Psoas muscle (tissue), 8 donors: ENCODE measurements at places on chromosomes 12 and 14.

GRCh38 chr12:111193496-111193895 is 175.4 kb downstream of the PHETA1 start:
- DNase-seq = no peak

GRCh38 chr14:72457641-72458040 is 436.3 kb downstream of the DPF3 start:
- no peak for DNase-seq

DNA sequence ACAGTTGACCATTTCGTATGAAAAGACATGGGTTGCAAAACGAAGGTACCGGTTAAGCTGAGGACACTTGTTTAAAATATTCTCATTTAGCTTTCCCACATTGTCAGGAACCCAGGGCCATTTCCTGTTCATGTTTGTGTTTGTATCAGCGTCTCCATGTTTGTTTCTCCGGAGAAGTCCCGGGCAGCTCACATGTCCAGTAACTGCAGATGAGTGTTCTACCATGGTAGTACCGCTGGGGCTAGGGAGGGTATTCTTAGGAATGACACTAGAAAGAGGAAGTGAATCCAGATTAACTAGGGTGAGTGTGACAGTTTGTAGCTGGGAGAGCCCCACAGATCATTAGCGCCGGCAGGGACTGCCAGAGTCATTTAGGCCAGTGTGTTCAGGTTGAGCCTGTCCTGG is 50.0 kb upstream of the EVL start:
- no peak for DNase-seq

GRCh38 chr14:72887514-72887913 is 6.4 kb downstream of the DPF3 start:
- DNase-seq = no peak

GRCh38 chr12:15256761-15257160 is 35.5 kb upstream of the RERG start:
- no peak for DNase-seq

GRCh38 chr12:110750784-110751461 is 8.2 kb upstream of the PPP1CC start:
- DNase-seq = peak; percentile 21

DNA sequence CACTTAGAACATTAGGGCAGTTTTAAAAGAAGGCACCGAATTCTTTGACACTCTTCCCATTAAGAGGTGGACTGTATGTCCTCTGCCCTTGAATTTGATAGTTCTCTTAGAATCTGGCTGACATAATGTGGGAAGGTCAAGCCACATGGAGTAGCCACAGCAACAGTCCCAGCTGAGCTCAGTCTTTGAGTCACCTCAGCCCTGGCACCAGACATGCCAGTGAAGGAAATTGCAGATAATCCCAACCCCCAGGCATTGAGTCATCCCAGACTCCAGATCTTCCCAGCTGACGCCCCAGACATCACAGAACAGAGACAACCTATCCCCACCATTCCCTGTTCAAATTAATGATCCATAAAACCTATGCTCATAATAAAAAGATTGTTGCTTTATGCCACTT is 83.4 kb downstream of the GTF2A1 start:
- DNase-seq = no peak

- DNase-seq = no peak
These were observed 211.9 kb upstream of the LHX5 start for GRCh38 chr12:113683574-113683973.

- peak; percentile 32 for DNase-seq
These were observed 7.7 kb downstream of the PPP1R3E start for GRCh38 chr14:23294734-23295561.

DNA sequence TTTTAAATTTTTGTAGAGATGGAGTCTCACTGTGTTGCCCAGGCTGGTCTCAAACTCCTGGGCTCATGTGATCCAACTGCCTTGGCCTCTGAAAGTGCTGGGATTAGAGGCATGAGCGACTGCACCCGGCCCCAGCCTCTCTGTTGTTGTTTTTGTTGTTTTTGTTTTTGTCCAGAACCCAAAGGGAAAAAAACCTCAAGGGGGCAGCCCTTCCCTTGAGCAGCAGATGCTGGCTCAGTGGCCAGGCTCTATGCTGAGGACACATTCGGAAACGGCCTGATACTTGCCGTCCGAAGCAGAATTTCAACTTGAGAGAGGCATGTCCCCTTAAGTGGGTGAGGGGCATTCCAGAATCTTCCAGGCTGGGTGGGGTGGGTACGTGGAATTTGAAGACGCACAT is 6.7 kb downstream of the MVK start:
- DNase-seq = no peak

- DNase-seq = no peak
These were observed 73.3 kb downstream of the FBXW8 start for GRCh38 chr12:116984098-116984497.

- no peak for DNase-seq
These were observed 118.0 kb downstream of the TRHDE start for GRCh38 chr12:72390146-72390545.

- no peak for DNase-seq
These were observed 121.5 kb downstream of the SLC15A5 start for GRCh38 chr12:16155938-16156337.
